ENCODE measurements at places on chromosomes 5 and 9. TPM values are rescaled to one million over a fixed set of nuclear protein-coding genes. Genes with fewer than 3 reads are reported as not detected.

The FOXD4L5 gene
- 0.13 TPM for total RNA-seq

The C6 gene
- not detected for total RNA-seq

The IFNB1 gene
- total RNA-seq, result 0.26 TPM

The SLC6A18 gene
- total RNA-seq, result not detected

The EIF4E1B gene
- total RNA-seq, result not detected

The PDE6A gene
- not detected for total RNA-seq

The CDC25C gene
- 0.26 TPM for total RNA-seq

The PCDHGA6 gene
- total RNA-seq, result under 0.01 TPM

The GABRA6 gene
- not detected for total RNA-seq

The GGTA1 gene
- total RNA-seq, result 0.13 TPM

The NUTM2G gene
- not detected for total RNA-seq

Data from bronchial epithelial cell (primary cell).